Stimulated activated CD8-positive, alpha-beta memory T cell treated with anti-CD3 and anti-CD28 coated beads, Interleukin-15, amount 100 ng/mL, for 1 hour (primary cell): ENCODE measurements at places on chromosomes 3 and 15.

- no peak for DNase-seq
These were observed 93.6 kb upstream of the ATP11B start for GRCh38 chr3:182699550-182700170.

GRCh38 chr15:63191895-63192618 is 2.7 kb downstream of the RAB8B start:
- DNase-seq, result peak; percentile 24

DNA sequence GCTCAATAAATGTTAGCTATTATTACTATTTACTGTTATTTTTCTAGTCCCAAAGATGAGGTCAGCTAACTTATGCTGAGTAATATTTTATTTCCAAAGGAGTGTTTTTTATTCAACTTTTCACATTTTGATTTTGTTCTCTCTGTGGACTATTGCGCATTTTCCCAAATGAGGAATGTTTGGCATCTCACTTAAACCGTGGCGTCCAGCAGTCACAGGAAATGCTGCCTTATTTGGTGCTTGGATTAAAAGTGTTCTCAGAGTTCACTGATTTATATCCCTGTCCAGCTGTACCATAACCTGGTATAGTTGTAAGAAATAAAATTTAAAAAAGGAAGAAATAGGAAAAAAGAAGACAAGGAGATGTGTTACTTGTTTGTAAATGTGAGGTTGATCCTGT is 166.8 kb downstream of the THSD4 start:
- DNase-seq, result no peak

- no peak for DNase-seq
These were observed 14.5 kb upstream of the LPP start for GRCh38 chr3:188139466-188139865.

- DNase-seq, result no peak
These were observed 733.7 kb upstream of the CFAP20DC start for GRCh38 chr3:59783468-59783988.
